ENCODE measurements at places on chromosomes 3 and 15.

DNA sequence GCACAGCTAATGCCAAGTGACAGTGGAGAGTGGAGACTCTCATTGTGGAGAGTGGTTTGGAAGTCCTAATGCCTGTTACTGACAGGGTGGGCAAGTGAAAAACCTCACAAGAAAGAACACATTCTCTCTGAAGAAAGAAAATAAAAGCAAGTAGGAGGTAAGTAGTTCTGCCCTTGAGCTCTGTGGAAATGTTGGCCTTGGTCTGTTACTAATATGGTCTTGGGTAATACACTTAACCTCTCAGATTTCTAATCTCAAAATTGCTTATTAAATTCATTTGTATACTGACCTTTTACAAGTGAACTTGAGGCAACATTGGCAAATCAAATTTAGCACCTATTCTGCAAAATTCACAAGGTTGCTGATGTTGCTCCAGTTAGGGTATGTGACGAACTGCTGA, 291.6 kb upstream of the CBLB start:
- H3K27ac ChIP-seq = no peak overlapping the region
- no peaks in the 10 kb centered on the region for H3K27me3 ChIP-seq
- no peak overlapping the region for H3K4me3 ChIP-seq
- H3K36me3 ChIP-seq = no peaks in the 10 kb centered on the region

GRCh38 chr3:54653456-54654195, 274.2 kb downstream of the LRTM1 start:
- no peaks in the 10 kb centered on the region for H3K36me3 ChIP-seq
- H3K4me1 ChIP-seq = no peaks in the 10 kb centered on the region
- H3K27ac ChIP-seq = no peak overlapping the region
- no peak overlapping the region for H3K4me3 ChIP-seq

DNA sequence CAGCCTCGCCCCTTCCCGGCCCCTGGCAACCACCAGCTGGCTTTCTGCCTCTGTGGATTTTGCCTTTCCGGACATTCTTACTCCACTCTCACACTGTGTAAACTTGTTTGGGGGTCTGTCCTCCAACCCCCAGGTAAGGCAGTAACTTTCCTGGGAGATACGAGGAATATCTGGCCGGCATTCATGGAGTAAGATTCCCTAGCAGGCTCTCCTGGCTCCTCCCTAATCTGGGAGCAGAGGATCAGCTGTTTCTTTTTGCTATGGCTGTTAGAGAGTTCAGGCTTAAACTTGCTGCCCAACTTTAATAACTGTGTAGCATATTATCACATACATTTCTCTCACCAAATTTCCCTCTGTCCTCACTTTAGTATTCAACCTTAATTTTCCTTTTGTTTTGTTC, 64.3 kb downstream of the IGF2BP2 start:
- H3K36me3 ChIP-seq = no peaks in the 10 kb centered on the region
- H3K27ac ChIP-seq = no peak overlapping the region
- no peak overlapping the region for H3K4me3 ChIP-seq
- peak; percentile 19 for DNase-seq
- H3K4me1 ChIP-seq = no peaks in the 10 kb centered on the region
- H3K27me3 ChIP-seq = no peaks in the 10 kb centered on the region

- H3K4me1 ChIP-seq = no peaks in the 10 kb centered on the region
- peak; percentile 62 for DNase-seq
- no peaks in the 10 kb centered on the region for H3K36me3 ChIP-seq
- H3K27me3 ChIP-seq = no peaks in the 10 kb centered on the region
These were observed 31.0 kb downstream of the GRIP2 start for GRCh38 chr3:14508966-14509795.

DNA sequence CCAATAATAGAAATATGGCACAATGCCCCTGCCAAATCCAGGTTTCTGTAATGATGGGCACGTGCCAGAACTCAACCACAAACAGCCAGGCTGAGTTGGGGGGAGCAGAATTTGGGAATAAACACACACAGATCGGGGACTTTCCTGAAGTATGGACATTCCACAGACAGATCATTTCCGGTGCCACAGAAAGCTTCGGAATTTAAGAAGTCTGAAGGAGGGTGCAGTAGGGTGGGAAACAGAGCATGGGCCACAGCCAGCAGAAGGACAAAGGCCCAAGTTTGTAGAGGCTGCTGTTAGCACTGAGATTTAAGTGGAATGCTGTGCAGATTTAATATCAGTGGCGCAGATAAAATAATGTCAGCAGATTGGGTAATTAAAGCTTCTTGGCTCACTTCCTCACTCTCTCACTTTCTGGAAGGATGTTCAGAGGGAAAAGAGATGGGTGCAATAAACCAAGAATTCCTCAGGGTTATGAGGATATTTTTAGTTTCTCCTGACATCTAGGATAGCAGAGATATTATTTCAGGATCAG, 67.4 kb downstream of the MYLK start:
- no peaks in the 10 kb centered on the region for H3K36me3 ChIP-seq
- H3K27ac ChIP-seq = no peak overlapping the region
- no peak for DNase-seq
- H3K4me3 ChIP-seq = no peak overlapping the region

- H3K4me3 ChIP-seq = no peak overlapping the region
- no peaks in the 10 kb centered on the region for H3K27me3 ChIP-seq
- H3K27ac ChIP-seq = no peak overlapping the region
- no peaks in the 10 kb centered on the region for H3K36me3 ChIP-seq
These were observed 66.5 kb downstream of the MDFIC2 start for GRCh38 chr3:70245746-70246525.

DNA sequence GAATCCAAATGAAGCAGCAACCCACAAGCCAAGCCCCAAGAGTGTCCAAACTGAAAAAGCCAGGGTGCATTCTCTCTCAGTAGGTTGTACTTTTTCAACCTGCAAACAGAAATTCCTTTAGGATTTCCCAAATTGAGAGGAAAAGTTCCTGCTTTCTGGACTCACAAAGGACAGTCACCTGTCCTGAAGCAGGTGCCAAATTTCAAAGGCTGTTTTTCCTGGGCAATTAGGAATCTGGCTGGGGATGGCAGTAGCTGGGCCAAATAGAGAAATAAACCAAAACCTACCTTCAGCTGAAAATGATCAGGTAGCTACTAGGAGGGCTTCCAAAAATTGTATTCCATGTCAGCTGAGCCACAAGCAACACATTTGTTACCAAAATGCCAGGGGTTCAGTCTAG, 83.1 kb upstream of the TP63 start:
- H3K36me3 ChIP-seq = no peaks in the 10 kb centered on the region
- no peaks in the 10 kb centered on the region for H3K4me1 ChIP-seq
- H3K4me3 ChIP-seq = no peak overlapping the region
- H3K27ac ChIP-seq = no peak overlapping the region
- no peak for DNase-seq

GRCh38 chr3:155372281-155372680, 78.8 kb upstream of the STRIT1 start:
- no peaks in the 10 kb centered on the region for H3K27me3 ChIP-seq
- no peak overlapping the region for H3K27ac ChIP-seq
- no peaks in the 10 kb centered on the region for H3K36me3 ChIP-seq
- DNase-seq = no peak

DNA sequence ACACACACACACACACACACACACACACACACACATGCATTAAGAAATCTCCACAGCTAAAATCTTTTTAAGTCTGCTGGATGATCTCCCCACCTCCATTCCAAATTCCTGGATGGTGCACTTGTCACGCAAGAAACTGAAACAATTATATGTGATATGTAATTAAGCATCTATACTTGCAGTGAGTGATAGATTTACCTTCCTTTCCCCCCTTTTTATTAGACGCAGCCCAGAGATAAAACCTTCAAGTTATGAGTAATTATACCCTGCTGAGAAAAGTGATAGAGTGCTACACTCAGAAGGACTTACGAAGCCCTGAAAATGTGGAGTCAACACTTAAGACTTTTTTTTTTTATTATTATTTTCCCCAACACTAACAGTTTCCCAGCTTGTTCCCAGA, 255.2 kb downstream of the LSAMP start:
- H3K4me1 ChIP-seq = no peaks in the 10 kb centered on the region
- H3K27ac ChIP-seq = no peak overlapping the region
- no peak overlapping the region for H3K4me3 ChIP-seq
- H3K27me3 ChIP-seq = no peaks in the 10 kb centered on the region

DNA sequence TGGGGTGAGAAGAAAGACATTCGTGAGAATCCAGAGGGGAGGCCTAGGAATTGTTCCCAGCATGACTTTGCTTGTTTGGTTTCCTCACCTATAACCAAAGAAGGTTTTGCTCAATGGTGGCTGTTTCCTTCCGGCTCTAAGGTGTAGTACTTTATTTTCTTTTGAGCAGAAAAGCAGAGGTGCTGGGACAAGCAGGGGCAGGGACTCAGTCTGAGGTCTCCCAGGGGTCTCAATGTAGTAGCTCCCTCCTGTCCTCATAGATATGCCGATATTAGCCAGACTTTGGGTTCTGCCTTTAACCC, 41.6 kb downstream of the ZBTB38 start:
- peaks cover 37% of the 10 kb centered on the region for H3K4me1 ChIP-seq
- H3K27me3 ChIP-seq = no peaks in the 10 kb centered on the region
- DNase-seq = no peak
- H3K36me3 ChIP-seq = peaks cover 17% of the 10 kb centered on the region
- H3K27ac ChIP-seq = peak overlapping the region; percentile 87
- no peak overlapping the region for H3K4me3 ChIP-seq

- H3K27ac ChIP-seq = peak overlapping the region; percentile 10
- H3K27me3 ChIP-seq = no peaks in the 10 kb centered on the region
- peaks cover 4% of the 10 kb centered on the region for H3K4me1 ChIP-seq
- peaks cover 2% of the 10 kb centered on the region for H3K36me3 ChIP-seq
- DNase-seq = no peak
- H3K4me3 ChIP-seq = no peak overlapping the region
These were observed 16.8 kb downstream of the RFT1 start for GRCh38 chr3:53113293-53114010.

GRCh38 chr15:80418892-80419537, 14.8 kb downstream of the ARNT2 start:
- no peak overlapping the region for H3K27ac ChIP-seq
- no peak overlapping the region for H3K4me3 ChIP-seq
- H3K27me3 ChIP-seq = no peaks in the 10 kb centered on the region
- peak; percentile 29 for DNase-seq
- H3K36me3 ChIP-seq = no peaks in the 10 kb centered on the region

GRCh38 chr15:69417581-69417980, 3.4 kb downstream of the KIF23 start:
- H3K27me3 ChIP-seq = no peaks in the 10 kb centered on the region
- no peak overlapping the region for H3K27ac ChIP-seq
- no peak overlapping the region for H3K4me3 ChIP-seq
- H3K36me3 ChIP-seq = no peaks in the 10 kb centered on the region
- H3K4me1 ChIP-seq = no peaks in the 10 kb centered on the region

- H3K27ac ChIP-seq = no peak overlapping the region
- no peak for DNase-seq
- no peaks in the 10 kb centered on the region for H3K36me3 ChIP-seq
- H3K4me1 ChIP-seq = peaks cover 4% of the 10 kb centered on the region
These were observed 82.7 kb downstream of the POLR2M start for GRCh38 chr15:57789225-57789624.

- no peaks in the 10 kb centered on the region for H3K27me3 ChIP-seq
- peaks cover 5% of the 10 kb centered on the region for H3K4me1 ChIP-seq
- H3K4me3 ChIP-seq = no peak overlapping the region
- no peaks in the 10 kb centered on the region for H3K36me3 ChIP-seq
- H3K27ac ChIP-seq = no peak overlapping the region
These were observed 44.1 kb downstream of the TNIK start for GRCh38 chr3:171416061-171416460.

DNA sequence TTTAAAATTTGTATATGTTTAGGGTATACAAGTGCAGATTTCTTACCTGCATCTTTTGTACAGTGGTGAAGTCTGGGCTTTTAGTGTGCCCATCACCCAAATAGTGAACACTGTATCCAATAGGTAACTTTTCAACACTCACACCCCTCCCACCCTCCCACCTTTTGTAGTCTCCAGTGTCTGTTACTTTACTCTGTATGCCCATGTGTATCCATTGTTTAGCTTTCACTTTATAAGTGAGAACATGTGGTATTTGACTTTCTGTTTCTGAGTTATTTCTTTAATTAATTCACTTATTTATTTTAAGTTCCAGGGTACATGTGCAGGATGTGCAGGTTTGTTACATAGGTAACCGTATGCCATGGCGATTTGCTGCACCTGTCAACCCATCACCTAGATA, 124.8 kb upstream of the NEO1 start:
- H3K4me3 ChIP-seq = no peak overlapping the region
- no peak overlapping the region for H3K27ac ChIP-seq
- H3K4me1 ChIP-seq = no peaks in the 10 kb centered on the region
- no peak for DNase-seq
- H3K27me3 ChIP-seq = no peaks in the 10 kb centered on the region

DNA sequence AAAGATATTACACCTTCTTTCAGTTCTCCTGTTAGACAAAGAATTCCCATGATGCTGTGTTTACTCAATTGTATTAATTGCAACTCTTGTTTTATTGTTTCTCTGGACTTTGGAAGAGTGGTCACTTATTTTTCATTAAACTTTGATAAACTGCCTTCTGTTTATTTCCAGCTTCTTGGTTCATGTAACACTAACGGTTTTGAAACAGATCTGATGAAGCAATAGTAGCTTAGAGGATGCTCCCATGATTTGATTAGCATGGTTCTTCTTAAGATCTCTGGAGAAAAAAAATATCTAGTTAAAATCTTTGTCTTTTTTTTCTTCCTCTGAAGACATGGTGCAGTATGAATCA, 90.1 kb downstream of the FNDC3B start:
- no peaks in the 10 kb centered on the region for H3K27me3 ChIP-seq
- no peak overlapping the region for H3K4me3 ChIP-seq
- H3K27ac ChIP-seq = no peak overlapping the region
- no peak for DNase-seq
- H3K36me3 ChIP-seq = no peaks in the 10 kb centered on the region

DNA sequence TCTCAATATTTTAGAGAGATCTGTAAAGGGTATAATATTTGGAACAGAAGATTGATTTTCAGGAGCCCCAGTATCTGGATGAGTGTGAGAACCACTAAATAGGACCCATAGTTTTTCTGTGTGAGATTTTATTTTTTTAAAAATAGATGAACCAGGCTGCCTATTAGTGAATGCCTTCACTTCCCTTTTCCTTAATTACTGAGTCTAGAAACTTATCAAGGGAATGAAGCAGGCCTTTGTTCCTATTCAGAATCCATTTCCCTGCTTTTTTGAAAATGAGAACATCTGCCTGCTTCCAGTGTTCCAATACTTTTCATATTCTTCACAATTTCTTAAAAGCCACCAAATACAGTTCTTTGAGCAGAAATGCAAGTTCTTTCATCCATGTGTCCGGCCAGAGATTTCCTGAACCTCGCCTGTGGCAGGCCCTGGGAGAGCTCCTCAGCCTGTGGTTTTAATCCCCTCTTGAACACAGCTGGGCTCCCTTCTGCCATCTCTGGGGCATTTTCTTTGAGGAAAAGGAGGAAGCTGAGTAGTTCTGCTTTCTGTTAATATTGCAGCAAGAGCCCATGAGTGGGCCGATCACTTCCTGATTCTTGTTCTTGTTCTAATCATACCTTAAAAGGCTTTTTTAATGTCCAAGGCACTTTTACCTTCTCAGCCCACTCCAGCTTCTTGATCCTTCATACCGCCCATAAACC, 4.7 kb downstream of the EHD4 start:
- peaks cover 17% of the 10 kb centered on the region for H3K4me1 ChIP-seq
- H3K27me3 ChIP-seq = no peaks in the 10 kb centered on the region
- DNase-seq = no peak
- no peaks in the 10 kb centered on the region for H3K36me3 ChIP-seq
